ENCODE measurements at places on chromosomes 4 and X.

- no peak for DNase-seq
These were observed at the start of gene DRP2 for GRCh38 chrX:101219116-101219863. DRP2 (plus strand) TSS chrX:101219786; CDS start chrX:101231648, 11,862 bp downstream.

GRCh38 chr4:188305690-188306089, 166.4 kb downstream of the TRIML1 start:
- DNase-seq: no peak

DNA sequence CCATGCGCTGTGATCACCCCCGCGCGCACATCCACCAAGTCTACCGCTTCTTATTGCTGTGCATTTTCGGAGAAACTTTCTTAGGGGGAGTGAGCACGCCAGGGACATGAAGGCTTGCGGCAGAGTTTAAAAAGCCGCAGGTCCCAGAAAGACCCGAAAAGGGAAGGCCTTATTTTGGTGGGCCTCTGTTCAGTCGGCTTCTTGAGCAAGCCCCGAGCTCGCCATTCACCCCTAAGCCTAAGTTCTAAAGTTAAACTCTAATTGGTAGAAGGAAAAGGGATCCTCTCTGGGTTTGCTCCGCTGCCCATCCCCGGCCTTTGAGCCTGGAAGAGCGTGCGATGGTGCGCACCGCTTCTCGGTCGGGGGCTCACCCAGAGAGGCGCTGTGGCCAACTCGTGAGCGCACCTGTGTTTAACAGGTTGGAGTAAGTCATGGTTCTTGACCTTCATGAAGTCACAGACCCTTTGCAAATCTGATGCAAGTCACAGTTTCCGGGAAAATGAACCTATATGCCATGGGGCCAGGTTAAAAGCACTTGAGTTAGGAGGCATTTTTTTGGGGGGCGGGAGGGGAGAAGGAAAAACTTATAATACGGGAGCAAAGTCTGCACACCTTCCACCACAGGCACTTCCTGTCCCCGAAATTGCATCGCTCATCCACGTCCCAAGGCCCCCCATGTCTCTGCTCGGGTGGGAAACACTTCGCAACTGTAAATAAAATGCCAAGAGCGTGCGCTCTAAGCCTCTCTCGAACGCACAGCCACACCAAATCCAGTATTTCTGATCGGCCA, 1.9 kb downstream of the PHOX2B start:
- DNase-seq: no peak

GRCh38 chr4:6812766-6813165, 30.2 kb downstream of the KIAA0232 start:
- no peak for DNase-seq

DNA sequence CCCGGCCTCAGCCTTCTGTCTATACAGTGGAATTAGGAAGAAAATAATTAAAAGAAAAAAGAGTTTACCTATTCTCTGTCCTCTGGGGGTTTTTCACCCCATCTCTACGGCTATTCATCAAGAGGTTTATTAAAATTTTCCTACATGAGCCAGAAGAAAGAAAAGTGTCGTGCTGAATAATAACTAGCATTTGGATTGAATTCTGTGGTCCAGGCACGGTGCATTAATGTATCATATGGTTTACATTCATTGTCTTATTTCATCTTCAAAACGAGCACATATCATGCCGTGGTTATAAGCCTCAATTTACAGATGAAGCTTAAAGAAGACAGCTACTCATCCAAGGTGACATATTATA, 5.4 kb upstream of the NAA15 start:
- DNase-seq: no peak

DNA sequence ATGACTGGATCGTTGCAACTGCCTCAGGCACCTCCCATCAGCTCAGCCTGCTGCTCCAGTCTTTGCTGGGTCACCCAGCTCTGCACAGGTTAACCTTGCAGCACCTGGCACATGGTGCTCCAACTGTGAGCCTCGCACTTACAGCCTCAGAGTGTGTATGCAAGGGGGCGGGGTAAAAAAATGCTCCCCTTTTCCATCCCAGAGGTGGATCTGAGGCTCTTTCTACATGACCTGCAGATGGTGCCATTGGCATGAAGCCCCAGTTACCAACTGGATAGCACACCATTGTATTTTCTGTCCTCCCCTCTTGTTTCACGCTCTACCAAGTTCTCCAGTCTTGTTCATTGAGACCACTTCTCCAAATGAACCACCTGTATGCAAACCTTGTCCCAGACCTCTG, 46.2 kb upstream of the TRPC3 start:
- no peak for DNase-seq

DNA sequence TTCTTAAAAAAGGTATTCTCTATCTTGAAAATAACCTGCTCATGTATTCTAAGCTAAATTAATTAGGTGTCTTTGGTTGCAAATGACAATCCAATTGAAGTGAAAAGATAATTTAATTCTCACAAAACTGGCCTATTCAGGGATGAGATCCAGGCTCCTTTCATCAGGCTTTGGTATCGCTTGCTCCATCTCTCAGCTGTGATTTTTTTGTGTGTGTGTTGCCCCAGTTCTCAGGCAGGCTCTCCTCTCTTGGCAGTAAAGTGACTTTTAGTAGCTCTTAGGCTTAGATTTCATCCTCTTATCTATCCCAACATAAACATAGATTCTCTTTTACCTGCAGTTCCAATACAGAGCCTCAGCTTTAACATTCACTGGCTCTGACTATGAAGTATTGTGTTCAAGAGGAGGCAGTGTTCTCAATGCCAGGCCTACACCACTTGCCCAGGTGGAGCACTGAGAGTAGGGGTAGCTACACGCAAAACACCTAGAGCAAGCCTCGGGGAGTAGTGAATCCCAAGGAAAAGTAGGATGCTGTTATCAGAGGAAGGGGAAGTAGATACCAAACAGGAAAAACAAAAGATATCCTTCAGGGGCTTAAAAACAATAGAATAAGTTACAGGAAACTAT, 392.4 kb upstream of the ATOH1 start:
- DNase-seq: no peak

GRCh38 chr4:108425988-108426387, 194.4 kb upstream of the RPL34 start:
- no peak for DNase-seq

DNA sequence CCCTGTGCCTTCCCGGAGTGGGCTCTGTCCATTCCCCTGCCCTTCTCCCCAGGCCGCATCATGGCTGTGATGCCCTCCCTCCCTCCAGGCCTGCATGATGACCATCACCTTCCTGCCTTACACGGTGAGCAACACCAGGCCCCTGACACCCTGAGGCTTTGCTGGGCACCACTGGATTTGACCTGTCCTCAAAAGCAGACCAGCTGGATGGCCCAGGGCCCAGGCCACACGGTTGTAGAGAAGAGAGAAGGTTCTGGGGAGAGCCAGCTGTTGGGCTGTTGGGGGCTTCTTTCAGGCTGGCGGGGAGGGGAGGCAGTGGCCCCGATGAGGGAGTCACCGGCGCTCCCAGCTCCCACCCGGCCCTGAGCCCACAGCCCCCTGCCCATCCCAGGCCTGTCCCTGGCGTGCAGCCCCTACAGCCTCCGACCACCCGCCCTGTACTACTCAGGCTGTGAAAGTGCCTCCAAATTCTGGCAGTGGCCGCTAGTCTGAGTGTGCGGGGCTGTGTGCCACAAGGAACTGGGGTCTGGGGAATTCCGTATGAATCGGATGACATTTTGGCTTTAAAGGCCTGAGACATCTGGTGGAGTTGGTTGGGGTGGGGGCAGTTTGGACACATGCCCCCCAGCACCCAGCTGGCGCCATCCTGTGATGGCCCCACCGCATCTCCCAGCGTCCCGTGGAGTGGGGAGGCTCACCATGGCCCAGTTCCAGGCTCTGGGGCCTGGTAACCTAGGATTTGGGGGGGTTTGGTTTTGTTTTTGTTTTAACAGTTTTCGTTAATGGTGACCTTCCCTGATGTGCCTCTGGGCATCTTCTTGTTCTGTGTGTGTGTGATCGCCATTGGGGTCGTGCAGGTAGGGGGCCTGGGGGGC, 19.6 kb downstream of the TMEM175 start:
- DNase-seq: no peak

- no peak for DNase-seq
These were observed 37.0 kb downstream of the NAP1L5 start for GRCh38 chr4:88660446-88661294.

DNA sequence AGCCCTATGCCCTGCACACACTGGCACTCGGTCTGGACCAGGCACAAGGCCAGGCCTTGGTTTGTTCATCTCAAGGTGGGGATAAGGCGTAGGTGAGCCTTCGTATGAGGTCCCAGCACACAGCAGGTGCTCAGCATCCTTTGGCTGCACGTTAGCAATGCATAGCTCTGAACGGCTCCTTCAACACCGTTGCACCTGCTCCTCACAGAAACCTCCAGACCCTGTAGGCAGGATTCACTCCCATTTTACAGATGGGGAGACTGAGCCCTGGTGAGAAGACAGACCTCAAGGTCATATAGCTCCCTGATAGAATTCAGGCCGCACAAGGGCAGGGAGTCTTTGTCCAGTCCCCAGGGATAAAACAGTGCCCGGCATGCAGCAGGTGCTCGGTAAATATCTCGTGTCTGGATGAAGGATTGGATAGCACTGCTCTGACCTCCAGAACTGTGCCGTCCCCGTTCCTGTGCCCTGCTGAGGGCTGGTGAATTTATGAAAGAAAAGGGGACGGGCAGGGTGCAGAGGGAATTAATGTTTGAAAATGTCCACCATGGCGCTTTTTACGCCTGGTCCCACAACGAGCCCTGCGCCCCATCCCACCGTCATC, 2.4 kb downstream of the PPP2R2C start:
- no peak for DNase-seq

- no peak for DNase-seq
These were observed 3.7 kb downstream of the LIMCH1 start for GRCh38 chr4:41541687-41542094.

Data from common myeloid progenitor, CD34-positive (primary cell).